ENCODE measurements at places on chromosomes 11 and 22. TPM values are rescaled to one million over a fixed set of nuclear protein-coding genes. Genes with fewer than 3 reads are reported as not detected.

Gene NUDT8
- 60.0 TPM for total RNA-seq

Gene OR8D4
- total RNA-seq, result not detected

Gene GP1BB
- total RNA-seq, result not detected

Gene CECR2
- not detected for total RNA-seq

Gene OOSP2
- total RNA-seq, result not detected

Gene ANO1
- 114 TPM for total RNA-seq

Gene MGAT3
- 1.0 TPM for total RNA-seq

Gene TRIM48
- not detected for total RNA-seq

Gene C2CD3
- total RNA-seq, result 26.6 TPM

Gene GRK3
- total RNA-seq, result 1.4 TPM

Gene MICALL1
- total RNA-seq, result 23.7 TPM

Gene RRM1
- total RNA-seq, result 97.4 TPM

Gene SBF1
- 85.0 TPM for total RNA-seq

Gene DTX4
- total RNA-seq, result 22.6 TPM

Gene MPEG1
- total RNA-seq, result not detected

Gene C11orf98
- 322 TPM for total RNA-seq

Gene APOBEC3B
- 5.5 TPM for total RNA-seq

Gene CTR9
- 15.9 TPM for total RNA-seq

Gene APOBEC3H
- total RNA-seq, result not detected

Gene OR5A1
- total RNA-seq, result not detected

Gene MOV10L1
- total RNA-seq, result not detected

Gene ARHGAP8
- 38.1 TPM for total RNA-seq
